ENCODE measurements at places on chromosomes 7 and 10.

- DNase-seq: no peak
These were observed 1.4 kb downstream of the EPHB4 start for GRCh38 chr7:100825751-100826513.

DNA sequence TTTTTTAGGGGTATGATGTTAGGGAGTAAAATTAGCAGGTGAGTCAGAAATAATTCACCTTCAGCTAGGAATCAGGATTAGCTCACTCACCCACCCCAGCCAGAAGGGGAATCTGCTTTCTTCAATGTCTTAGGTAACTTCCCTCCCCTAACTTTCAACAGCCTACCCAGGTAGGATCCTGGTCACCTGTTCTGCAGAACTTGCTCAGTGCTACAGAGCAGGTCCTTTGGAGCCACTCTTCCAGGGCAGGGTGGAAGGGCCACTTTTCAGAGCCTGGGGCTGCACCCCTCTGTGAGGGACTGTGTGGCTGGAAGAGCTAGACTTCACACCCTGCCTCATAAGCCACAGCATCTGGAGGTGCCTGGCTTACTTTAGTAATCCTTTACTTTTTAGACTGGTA lies 58.1 kb downstream of the SHH start:
- DNase-seq: no peak

- DNase-seq: no peak
These were observed 178.0 kb downstream of the IMMP2L start for GRCh38 chr7:111384065-111384891.

DNA sequence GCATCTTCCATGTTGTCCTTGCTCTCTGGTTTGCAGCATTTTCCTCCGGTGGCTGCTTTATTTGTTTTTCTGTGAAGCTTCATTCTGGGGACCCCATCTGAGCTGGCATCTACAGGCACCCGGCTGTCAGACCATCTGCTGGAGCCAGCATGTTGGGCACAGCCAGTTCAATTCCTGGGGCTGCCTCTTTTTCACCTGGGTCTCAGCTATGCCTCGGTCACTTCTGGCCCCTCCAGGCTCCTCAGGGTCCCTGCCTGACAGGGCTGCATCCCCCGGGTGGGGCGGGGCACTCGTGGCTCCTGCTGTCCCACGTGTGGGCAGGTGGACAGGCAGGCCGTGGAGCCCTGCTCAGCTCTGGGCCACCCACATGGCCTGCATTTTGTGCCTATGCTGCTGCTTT lies 8.1 kb downstream of the SCART1 start:
- no peak for DNase-seq

GRCh38 chr7:8516976-8517375 lies 83.6 kb downstream of the NXPH1 start:
- no peak for DNase-seq

DNA sequence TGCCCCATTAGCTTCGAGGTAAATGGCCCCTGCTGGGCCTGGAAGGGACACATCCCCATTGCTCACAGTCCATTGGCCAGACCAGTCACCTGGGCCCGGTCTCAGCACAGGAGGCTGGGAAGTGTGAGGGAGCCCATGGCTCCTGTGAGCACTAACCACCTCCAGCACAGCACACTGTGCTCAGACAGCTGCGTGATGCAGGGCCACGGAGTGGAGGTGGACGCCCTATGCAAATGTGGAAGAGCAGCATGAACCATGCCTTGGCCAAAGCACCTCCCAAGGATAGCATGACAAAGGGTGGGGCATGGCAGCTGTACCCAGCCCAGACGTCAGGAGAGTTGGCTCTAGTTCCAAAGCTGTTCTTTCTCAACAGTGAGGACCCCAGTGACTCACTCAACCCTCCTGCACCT lies 120.1 kb upstream of the ZMIZ1 start:
- DNase-seq: no peak

GRCh38 chr10:52256832-52257691 lies 57.0 kb upstream of the DKK1 start:
- no peak for DNase-seq

- DNase-seq: peak; percentile 84
These were observed 137.4 kb upstream of the CDCA7L start for GRCh38 chr7:22082886-22083703.

- DNase-seq: no peak
These were observed 72.7 kb downstream of the TMEM130 start for GRCh38 chr7:98797150-98797549.

DNA sequence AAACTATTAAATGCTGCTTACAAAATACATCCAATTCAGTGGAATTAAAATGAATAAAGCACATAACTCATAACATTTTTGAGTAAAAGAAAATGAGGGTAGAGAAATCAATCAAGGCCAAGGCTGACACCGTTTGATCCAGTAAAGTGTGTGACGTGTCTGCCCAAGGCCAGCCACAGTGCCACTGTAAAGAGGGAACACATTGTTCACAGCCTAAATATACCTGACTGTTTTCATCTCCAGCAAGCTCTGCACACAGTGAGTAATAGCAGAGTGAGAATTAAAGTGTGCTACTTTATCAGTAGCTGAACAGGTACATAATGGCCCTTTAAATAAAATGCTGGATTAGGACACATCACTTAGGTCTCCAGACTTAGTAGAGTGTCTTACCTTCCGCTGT lies 130.8 kb upstream of the DPP6 start:
- no peak for DNase-seq

DNA sequence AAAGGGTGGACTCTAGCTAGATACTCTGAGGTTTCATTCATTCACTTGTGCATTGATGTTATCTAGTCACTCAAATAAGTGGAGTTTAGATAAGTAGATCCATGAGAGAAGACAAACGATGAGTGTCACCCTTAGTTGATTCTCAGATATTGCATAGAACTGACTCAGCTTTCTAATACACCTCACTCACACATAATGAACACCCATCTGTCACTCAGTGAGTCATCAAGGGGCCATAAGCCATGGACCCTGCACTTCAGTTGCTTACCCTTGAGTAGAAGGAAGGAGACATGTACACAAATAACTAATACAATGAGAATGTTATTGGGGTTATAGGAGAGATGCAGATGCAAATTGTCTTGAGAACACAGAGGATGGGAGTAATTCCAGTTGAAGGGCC lies 163.8 kb downstream of the SORCS3 start:
- DNase-seq: no peak

GRCh38 chr10:121658611-121659010 lies 60.4 kb upstream of the FGFR2 start:
- DNase-seq: no peak

DNA sequence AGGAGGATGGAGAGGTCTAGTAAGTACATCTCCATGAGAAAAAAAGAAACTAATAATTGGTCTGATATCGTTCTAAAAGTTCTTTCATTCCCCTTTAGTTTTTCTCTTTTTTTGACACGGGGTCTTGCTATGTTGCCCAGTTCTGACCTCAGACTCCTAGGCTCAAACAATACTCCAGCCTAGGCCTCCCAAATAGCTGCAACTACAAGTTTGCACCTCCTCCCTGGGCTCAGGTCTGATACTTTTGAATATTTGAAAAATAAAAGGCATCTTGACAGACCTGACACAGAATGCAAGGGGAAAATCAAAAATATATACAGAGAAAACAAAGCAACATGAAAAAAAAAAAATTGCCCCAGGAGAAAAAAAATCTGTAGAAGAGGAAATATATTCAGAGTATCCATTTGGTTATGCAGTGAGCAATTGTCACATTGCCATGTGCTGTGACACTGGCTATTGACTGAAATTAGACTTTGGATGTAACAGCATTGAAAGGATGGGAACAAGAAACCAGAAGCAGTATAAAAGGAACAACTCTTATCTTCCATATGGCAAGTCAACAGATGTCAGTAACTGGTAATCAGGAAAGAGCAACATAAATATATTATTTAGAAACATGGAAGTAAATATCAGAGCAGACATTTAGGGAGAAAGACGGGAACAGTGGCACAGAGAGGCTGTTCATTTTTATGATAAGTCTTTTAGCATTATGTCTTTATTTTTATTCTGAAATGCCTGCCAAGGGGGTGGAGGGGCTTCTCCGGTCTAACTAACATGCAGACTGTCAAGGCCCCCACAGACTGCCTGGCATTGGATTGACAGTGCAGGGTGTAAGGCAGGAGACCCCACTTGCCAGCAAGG lies 408.4 kb downstream of the PARD3 start:
- DNase-seq: no peak

DNA sequence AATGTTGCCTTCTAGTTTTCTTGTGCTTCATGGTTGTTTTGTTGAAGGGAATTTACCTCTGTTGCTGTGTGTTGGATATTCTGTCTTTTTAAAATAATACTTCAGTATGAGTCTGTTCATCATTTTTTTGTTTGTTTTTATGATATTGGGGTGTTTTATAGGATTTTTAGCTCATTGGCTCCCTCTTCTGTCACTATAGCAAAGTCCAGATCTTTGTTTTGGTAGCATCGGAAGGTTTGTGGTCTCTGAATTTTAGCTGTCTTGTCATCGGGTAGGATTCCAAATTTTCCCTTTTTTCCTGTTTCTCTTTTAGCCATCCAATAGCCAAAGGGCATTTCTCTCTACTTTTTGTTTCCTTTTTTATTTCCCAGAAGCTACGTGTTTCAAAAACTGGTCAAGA lies 91.4 kb downstream of the EXOC4 start:
- DNase-seq: no peak

DNA sequence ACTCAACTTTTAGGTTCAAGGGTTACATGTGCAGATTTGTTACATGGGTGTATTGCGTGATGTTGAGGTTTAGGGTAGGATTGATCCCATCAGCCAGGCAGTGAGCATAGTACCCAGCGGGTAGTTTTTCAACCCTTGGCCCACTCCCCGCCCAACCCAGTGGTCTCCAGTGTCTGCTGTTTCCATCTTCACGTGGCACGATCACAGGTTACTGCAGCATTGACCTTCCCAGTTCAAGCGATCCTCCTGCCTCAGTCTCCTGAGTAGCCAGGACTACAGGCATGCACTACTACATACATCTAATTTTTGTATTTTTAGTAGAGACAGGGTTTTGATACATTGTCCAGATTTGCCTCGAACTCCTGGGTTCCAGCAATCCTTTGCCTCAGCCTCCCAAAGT lies 905.7 kb upstream of the ZNF722 start:
- no peak for DNase-seq

GRCh38 chr7:100583132-100584053 lies 2.5 kb downstream of the LRCH4 start:
- peak; percentile 83 for DNase-seq

DNA sequence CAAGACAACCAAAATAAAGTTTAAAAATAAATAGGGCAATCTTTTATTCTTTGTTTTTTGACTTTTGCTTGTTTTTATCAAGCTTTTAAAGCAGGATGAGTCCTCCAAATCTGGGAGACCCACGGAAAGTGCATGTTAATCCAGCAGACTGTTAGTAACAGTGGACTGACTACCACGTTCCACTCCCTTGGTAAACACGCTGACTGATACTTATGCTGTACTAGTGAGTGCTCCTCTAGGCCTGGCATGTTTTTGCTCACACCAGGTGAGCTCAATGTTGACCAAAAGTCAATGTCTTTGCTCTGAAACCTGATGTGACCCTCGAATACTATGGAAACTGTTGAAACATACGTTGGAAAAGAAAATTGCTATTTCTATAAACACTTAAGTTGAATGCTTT lies 88.4 kb downstream of the KIAA1549 start:
- no peak for DNase-seq

DNA sequence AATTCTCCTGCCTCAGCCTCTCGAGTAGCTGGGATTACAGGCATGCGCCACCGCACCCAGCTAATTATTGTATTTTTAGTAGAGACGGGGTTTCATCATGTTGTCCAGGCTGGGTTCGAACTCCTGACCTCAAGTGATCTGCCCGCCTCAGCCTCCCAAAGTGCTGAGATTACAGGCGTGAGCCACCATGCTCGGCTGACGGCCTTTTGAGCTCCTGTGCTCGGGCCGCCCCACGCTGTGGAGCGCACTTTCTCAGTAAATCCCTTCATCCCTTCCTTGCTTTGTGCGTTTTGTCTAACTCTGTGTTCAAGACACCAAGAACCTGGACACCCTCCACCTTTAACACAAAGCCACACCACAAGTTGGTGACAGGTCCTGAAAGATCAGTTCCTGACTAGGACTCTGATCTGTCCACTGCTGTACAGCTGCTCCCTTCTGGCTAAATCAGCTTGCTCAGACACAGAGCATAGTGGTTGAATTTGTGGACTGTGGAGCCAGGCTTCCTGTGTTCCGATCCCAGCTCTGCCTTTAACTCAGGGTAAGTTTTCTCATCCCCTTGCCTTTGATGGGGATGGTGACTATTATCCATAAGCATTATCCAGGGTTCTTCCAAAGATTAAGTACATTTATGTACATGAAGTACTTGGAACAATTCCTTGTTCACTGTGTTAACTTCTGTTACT lies 20.1 kb downstream of the CHST3 start:
- DNase-seq: no peak
